ENCODE measurements at places on chromosomes 12 and 14.

GRCh38 chr12:12616512-12617310 lies 5.0 kb downstream of the CREBL2 start:
- no peak for DNase-seq

DNA sequence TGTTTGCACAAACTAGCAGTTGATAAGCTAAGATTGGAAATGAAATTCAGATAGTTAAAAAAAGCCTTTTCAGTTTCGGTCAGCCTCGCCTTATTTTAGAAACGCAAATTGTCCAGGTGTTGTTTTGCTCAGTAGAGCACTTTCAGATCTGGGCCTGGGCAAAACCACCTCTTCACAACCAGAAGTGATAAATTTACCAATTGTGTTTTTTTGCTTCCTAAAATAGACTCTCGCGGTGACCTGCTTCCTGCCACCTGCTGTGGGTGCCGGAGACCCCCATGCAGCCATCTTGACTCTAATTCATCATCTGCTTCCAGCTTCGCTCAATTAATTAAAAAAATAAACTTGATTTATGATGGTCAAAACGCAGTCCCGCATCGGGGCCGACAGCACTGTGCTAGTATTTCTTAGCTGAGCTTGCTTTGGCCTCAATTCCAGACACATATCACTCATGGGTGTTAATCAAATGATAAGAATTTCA lies 335.6 kb downstream of the TMEM121 start:
- DNase-seq = peak; percentile 90

DNA sequence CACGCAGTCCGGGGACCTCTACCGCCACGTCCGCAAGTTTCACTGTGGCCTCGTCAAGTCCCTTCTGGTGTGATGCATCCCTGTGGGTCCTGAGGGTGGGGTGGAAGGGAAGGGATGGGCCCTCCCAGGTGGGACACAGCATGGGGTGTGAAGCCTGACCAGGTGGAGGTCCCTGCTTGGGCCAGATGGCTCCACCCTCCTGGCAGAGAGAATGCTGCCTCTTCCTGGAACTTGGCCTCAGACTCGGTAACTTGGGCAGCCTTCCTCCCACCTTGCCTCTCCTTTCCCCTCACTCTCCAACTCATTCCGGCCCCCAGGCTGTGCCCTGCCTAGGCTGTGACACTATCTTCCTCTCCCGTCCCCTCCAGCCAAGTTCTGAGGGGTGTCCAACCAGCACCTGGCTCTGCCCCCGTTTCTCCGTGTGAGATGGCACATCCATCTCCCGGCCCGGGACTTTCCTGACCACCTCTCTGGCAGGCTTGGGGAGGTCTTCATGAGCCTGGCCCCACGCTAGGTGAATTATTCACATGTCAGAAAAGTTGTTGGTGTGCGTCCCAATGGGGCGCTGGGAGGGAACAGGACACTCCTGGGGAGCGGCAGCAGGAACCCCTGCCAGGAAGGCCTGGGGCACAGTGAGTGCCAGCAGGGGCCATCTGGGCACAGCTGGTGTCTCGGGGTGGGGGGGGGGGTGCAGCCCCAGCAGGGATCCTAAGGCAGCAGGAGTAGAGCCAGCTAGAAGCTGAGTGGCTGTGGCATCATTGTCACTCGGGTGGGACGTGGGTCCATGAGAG lies 1.7 kb downstream of the ZBTB42 start:
- no peak for DNase-seq

- DNase-seq = no peak
Observed at GRCh38 chr12:82635263-82635662, 51.4 kb upstream of the TMTC2 start.

- DNase-seq = no peak
Observed at GRCh38 chr12:72191761-72192160, 80.4 kb upstream of the TRHDE start.

DNA sequence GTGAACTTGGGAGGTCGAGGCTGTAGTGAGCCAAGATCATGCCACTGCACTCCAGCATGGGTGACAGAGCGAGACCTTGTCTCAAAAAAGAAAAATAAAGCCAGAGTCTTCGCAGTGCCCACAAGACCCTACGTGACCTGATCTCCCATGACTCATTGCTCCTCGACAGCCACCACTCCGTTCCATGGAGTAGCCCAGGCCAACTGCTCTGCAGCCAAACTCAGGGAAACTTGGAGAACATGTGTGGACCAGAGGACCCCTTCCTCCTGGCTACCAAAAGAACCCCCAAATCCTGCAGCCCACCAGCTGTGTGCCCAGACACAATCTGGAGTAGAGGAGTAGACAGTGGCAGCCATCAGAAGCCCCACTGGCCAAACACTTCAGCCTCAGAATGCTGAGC lies 32.1 kb upstream of the PPP2R5C start:
- no peak for DNase-seq

- no peak for DNase-seq
Observed at GRCh38 chr12:131540138-131540623, 170.7 kb upstream of the SFSWAP start.

GRCh38 chr14:100076133-100076532 lies 10.9 kb downstream of the EVL start:
- peak; percentile 44 for DNase-seq

GRCh38 chr12:124240493-124240892 lies 54.4 kb upstream of the RFLNA start:
- no peak for DNase-seq

DNA sequence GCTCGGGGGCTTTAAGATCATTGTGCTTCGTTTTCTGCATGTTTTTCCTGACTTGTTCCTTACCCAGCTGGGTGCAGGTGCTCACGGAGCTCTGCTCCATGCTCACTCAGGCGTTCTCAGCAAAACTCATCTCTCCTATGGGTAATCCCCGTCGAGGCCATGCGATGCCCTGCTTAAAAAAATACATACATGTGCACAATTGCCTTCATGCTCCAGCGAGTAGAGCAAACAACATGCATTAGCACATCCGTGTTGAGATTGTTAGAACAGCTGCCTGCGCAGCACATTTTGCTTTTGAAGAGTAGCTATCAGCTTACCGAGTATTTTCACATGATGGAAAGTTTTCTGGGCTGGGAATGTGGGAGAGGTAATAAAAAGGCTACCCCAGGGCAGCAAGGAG lies 16.2 kb downstream of the AACS start:
- DNase-seq = no peak

GRCh38 chr12:104316936-104317335 lies 13.4 kb downstream of the EID3 start:
- DNase-seq = no peak

GRCh38 chr14:20597108-20597507 lies 5.9 kb upstream of the RNASE12 start:
- DNase-seq = no peak

DNA sequence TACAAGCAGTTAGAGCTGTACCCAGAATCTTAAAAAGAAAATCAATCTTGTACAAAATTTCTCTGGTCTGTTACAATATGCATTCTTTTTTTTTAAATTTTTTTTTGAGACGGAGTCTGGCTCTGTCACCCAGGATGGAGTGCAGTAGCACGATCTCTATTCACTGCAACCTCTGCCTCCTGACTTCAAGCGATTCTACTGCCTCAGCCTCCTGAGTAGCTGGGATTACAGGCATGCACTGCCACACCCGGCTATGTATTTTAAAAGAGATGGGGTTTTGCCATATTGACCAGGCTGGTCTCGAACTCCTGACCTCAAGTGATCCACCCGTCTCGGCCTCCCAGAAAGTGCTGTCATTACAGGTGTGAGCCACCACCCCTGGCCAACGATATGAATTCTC lies 4.1 kb downstream of the FBXO33 start:
- DNase-seq = no peak

GRCh38 chr14:70020352-70021170 lies 141.3 kb downstream of the SMOC1 start:
- DNase-seq = peak; percentile 79

- DNase-seq = no peak
Observed at GRCh38 chr14:91424813-91425530, 7.4 kb upstream of the CCDC88C start.

GRCh38 chr14:95235351-95235750 lies 78.0 kb upstream of the DICER1 start:
- no peak for DNase-seq

DNA sequence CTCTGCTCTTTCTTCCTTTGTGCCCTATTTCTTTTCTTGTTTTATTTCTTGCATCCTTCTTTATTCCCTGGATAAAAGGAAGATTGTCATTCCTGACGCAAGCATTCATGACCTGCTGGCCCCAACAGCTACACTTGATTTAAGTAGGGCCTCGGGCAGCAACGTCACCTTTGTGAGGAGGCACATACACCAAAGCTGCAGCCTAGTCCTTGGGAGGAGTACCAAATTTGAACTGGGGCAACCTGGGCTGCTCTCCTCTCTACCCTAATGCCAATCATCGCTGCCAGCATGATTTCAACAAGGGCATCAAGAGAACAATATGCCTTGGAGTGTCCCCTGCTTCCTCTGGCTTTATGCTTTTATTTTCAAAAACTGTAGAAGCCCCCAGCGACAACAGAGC lies 76.4 kb downstream of the C12orf50 start:
- DNase-seq = no peak

DNA sequence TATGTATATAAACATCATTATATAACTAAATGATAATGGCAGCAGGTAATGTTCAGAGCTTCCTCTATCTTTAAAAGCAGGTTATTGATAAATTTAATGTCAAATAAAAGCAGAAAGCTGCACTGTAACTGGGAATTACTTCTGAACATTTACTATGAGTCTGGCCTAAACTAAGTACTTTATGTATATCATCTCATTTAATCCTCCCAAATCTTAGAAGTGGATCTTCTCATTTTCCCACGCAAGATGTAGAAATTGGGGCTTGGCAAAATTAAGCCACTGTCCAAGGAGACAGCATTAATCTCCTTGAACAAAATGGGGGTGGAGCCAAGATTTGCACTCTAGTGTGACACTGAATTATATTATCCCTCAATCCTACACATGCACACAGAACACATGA lies 5.7 kb downstream of the NIN start:
- DNase-seq = no peak

DNA sequence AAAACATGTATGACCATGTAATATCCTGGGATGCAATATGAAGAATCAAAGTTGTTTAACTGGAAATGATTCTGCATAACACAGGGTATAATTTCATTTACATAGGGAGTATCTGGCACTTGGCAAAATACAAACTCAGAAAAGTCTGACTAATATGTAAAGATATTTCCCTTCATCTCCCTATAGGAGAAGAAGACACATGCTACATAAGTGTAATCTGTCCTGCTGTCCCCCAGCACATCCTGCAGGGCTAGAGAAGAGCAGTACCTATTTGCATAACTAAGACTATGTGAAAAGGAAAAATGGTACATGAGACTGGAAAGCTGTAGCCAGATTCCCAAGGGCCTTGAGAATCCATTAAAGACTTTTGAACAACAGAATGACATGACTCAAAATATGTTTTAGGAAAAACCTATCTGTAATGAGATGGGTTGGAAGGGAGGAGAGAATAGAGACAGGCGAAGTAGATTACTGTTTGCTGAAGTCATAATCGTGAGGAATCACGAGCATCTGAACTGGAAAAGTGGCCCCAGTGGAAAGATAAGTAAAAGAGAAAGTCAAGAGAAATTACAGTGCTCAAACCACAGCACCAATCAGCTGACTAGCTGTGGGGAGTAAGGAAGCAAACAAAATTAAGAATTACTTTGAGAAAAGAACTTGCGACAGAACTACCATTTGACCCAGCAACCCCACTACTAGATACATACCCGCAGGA lies 155.1 kb upstream of the HMGA2 start:
- no peak for DNase-seq

DNA sequence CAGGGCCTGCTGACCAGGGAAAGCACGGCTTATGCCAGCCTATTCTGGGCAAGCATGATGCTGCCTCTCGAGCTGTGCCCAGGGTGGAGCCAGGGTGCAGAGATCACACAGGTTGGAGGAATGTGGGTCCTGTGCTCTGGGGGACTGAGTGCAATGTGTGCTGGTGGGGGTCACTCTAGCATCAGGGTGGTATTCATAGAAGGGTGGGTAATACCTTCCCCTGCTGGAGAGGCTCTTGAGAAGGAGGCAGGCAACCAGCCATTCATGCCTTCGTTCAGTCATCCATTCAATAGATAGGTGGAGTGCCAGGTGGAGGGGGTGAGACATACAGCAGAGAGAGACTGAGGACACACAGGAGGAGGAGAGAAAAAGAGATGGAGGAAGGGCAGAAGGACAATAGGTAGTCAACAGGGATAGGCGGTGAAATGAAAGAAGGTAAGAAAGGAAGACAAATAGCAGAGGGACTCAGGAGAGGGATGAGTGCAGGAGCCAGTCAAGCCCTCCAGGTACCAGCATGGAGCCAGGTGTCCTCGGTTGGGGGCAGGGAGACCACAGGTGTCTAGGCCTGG lies 5.2 kb upstream of the ZNF385A start:
- DNase-seq = no peak

- peak; percentile 62 for DNase-seq
Observed at GRCh38 chr14:74684434-74684833, 28.4 kb downstream of the AREL1 start.

DNA sequence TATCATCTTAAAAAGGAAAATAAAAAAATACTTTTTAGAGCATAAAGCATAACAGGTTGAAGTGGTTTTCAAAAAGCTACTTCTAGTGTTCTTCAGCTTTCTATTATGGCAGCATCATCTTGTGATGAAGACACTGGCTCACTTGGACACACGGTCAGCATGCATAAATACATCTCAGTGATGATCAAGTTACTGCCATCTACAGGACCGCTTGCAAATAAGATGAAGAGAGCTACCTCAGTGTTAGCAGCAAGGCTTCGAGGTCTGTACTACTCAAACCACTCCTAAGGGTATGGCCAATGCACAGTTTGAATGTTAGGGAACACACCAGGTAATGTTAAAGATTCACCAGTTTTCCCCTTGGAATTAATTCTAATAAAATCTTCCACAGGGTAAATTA lies 58.8 kb downstream of the GALC start:
- DNase-seq = no peak

- DNase-seq = no peak
Observed at GRCh38 chr12:93825931-93826555, 148.9 kb downstream of the CRADD start.

DNA sequence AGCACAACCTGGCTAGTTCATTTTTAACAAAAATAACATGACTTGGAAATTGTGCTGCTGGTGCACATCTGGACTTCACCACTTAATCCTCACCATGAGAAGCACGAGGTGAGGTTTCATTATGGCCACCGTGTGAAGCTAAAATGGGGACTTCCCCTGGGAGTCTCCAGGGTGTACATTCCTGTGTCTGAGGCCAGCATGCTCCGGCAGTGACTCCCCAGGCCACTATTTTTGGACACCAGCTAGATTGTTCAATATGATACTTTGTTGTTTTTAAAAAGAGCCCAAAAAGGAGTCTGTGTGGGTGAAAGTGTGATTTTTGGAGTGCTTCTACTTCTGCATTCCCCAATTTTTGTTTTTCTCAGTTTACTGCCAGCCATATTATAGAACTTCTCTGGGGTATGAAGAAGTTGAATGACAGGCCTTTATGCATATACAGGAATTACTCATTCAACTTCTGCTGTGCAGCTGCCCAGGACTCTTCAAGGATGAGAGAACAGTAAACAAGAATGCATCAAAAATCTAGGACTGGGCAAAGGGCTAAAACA lies 16.9 kb upstream of the AICDA start:
- DNase-seq = no peak

Measured in bone marrow (tissue), 2 donors.